NCI-H526 (cell line): ENCODE measurements at places on chromosomes 3 and 15.

GRCh38 chr3:81920816-81921215 is 159.4 kb upstream of the GBE1 start:
- DNase-seq, result no peak

- no peak for DNase-seq
Measured at GRCh38 chr3:44522494-44522933, 32.5 kb upstream of the ZKSCAN7 start.

DNA sequence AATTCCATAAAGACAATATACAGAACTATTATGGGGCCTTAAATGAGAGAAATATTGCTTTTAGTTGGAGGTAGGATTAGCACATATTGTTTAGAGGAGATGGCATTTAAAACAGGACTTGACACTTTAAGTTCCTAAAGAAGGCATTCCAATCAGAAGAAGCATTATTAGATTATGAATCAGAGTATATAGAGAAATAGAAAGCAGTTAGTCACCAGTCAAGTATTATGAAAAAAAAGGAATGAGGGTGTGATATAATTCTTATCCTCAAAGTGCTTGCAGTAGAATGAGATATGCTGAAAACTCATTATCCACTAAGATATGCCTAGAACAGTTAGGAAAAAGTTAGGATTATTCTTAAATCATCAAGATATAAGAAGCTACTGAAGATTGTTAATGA is 456.2 kb downstream of the ZNF385D start:
- DNase-seq, result no peak

GRCh38 chr3:124007186-124007585 is 15.3 kb upstream of the ROPN1 start:
- DNase-seq, result no peak

GRCh38 chr3:64837986-64838735 is 150.4 kb upstream of the ADAMTS9 start:
- DNase-seq, result no peak

- no peak for DNase-seq
Measured at GRCh38 chr3:197260491-197261163, 37.8 kb downstream of the DLG1 start.
